ENCODE measurements at places on chromosomes 5 and 9.

- no peak for DNase-seq
Measured at GRCh38 chr5:119454171-119454570, 1.9 kb downstream of the HSD17B4 start.

- no peak for DNase-seq
Measured at GRCh38 chr5:169001394-169001793, 299.5 kb downstream of the SLIT3 start.

DNA sequence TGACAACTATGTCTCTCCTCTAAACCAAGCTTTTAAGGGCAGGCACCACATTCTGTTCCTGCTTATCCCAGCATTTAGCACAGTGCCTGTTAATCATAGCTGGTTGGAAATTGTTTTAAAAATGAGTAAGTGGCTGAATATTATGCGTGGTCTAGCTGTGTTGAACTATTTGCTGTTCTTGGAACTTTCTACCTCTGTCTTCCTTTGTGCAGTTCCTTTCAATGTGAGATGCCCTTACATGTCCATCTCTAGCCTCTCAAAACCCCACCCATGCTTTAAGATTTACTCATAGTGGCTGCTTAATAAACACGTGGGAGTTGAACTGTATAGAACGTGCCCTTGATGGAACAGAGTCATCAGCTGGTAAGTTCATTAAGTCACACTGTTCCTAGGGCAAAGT is 34.5 kb downstream of the C9orf57 start:
- no peak for DNase-seq

DNA sequence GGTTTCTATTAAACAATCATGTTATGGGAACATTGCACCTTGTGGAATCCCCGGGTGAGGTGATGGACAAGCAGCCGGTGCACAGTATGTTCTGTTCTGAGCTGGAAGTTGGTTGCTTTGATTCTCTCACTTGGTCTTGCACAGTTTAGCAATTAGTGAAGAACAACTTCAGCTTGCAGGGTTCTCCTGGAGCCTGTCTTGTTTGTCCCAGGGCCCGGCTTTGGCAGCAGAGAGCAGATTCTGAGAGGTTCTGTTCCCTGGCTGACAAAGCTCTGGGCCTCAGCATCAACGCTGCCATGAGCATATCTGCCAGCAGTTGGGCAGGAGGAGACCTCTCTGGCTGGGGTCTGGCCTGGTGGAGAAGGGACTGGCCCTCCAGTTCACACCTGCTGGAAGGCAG is 16.9 kb downstream of the GADD45G start:
- no peak for DNase-seq

DNA sequence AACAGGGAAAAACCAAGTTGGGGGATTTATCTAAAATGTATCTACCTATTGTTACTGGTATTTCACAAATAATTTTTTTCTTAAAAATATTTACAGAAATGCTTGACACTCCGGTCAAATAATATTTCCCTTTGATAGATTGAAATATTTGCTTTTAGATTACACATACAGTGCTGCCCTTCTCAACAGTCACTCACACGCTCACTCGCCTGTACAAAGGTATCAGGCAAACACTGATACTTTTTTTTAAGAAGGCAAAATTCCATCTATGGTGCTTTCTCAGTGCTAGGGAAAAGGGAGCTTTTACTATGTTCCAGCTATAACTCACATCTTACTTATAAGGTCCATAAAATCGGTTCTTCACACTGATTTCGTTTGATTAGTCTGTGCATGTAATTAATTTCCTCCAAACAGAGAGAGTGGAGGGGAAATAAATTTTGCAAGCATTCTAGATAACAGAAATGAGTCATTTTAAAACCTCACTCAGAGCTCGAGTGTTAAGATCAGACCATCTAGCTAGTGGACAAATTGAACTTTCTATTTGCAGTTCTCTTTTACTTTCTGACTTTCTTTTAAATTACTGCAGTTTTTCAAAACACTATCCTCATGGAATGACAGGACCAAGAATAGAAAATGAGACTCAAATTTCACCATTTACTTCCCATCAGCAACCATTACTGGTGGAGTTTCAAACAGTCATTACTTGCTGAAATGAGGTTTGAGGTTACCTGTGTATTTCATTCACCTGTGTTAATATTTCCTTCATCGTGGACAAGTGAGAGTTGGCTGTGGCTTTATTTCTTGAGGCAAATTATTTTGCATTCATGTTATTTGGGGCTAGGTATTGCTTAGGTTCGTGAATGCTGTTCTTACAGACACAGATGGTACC is 273.2 kb downstream of the RAB3C start:
- DNase-seq, result no peak

GRCh38 chr9:130746434-130747212 is 53.0 kb downstream of the EXOSC2 start:
- DNase-seq, result no peak

DNA sequence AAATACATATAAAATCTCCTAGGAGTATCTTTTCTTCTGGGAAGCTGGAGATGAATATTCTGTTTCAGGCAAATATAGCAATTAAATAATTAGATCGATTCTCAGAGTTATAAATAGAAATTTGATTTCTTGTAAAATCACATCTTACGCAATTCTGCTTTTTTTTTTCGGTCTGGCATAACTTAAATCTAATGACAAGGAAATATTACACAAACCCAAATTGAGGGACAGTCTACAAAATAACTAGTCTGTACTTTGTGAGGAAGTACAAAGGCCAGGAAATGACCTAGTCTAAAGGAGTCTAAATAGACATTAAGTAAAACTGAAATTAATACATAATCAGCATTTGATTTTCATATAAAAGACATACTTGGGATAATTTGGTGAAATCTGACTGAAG is 133.3 kb downstream of the KIAA0825 start:
- no peak for DNase-seq

DNA sequence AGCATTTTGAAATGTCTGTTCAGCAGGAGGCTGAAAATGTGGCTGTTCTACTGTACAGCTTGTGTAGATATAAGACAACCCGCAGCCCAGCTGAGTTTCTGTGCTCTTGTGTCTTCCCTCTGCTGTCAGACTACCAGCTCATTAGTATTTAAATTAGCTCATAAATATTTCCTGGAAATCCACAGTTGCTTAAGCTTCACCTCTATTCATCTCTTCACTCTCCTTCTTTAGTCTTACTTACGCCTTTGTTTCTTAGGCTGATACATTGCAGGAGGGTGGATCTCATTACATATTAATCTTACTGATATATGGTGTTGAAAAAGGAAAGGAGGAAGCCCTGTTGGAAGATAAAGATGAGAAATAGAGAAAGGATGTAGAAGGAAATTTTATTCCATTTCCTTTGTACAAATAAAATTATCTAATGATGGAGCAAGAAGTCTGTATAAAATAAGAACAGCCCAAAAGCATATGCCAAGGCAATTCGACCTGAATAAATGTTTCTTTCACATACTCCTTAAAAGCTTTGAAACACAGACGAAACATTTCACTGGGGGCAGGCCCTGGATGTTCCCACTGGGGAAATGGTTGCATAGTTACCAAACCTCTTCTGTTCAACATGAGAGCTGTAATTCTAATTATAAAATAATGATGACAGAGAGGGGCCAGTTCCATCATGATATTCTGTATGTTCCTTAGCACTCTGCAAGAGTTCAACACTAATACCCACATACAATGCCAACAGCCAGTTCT is 111.8 kb upstream of the APC start:
- DNase-seq, result no peak

GRCh38 chr5:43193181-43193893 is 1.3 kb downstream of the NIM1K start:
- no peak for DNase-seq

DNA sequence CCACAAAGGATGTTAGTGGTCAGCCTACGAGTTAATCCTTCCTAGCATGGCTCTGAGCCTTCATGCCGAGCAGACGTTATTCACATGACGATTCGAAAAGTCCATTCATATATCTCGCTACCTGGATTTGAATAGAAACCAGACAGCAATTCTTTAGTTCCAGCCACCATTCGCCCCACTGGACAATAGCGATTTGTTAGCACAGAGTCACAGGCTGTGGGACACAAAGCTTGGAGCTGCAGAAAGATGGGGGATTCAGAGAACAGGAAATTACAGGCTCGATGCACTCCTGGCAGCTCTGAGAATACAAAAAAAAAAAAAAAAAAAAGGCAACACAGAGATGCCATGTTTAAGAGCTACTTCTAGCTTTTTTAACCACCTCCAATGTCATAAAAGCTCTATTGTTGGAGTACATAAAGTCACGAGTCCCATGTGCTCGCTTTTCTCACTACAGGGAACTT is 110.7 kb downstream of the NR6A1 start:
- no peak for DNase-seq

DNA sequence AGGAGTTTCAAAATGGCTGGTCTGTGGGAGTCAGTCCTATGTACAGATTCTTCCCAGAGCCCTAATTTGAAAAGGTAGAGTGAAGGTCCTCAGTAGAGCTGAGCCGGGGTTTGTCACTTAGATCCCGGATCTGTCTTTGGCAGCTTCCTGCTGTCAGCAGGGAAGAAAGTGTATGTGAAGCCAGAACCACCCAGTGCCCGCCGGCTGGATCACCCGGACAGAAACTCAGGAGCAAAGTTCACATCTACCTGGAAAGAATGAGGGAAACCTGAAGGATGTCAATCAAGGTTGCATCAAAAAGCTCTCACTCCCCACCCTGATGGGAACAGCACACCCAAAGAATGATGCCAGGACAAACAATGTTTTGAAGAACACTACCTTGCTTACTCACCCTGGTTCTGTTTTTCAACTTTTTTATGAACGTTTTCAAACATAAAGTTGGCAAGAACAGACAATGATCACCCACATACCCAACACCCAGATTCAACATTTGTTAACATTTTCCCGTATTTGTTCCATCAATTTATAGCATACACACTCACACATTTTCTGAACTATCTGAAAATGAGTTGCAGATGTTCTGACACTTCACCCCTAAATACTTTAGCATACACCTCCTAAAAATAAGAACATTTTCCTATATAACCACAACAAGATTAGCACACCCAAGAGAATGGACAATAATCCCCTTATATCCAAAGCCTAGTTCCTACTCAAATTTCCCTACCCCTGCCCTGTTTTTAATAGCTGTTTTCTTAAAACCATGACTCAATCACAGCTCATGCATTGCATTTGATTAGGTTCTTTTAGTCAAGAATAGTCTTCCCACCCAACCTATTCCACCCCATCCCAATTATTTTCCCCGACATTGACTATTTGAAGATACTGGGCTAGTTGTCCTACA is 133.9 kb downstream of the LHFPL2 start:
- DNase-seq, result no peak

DNA sequence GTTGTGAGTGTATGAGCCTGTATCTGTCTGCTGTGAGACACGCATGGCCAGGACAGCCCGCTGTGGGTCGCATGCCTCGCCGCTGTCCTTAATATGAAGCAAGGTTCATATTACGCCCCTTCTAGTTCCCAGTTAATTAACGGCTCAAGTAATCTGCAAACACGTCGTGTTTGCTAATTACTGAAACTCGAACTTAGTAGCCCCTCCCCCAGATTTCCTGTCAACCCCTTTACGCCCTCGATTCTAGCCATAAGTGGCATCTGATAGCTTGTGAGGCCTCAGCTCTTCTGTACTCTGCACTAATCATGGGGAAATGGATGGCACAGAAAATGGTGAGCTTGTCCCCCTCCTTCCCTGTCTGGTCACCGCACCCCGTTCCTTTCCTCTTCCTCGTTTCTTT is 116.9 kb upstream of the OTULINL start:
- DNase-seq, result no peak

DNA sequence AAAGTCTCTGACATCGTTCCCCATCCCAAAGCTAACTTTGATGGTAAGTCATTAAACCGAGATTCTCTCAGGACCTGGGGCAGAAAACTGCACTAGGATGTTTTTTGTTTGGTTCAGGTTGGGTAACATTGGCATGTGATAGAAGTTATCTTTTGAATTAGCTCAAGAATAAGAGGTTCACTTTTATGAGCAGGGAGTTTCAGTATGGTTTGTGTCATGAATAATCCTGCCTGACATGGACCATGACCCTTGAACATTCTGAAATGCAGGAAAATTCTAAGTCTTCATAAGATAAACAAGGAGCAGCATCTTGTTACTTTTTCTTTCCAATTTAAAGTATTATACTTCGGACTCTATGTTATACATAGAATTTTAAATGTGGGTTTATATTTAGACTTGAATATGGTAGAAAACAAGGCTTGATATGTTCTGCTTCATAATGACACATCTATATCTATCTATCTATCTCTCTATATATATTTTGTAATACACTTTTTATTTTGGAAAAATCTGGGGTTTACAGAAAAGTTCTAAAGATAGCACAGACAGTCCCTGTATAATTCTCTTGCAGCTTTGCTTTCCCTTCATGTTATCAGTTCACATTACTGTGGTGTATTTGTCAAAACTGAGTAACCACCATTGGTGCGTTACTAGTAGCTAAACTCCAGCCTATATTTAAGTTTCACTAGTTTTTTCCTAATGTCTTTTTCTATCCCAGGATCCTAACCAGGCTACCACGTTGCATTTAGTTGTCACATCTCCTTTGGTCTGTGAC is 102.7 kb upstream of the TAF11L2 start:
- no peak for DNase-seq

GRCh38 chr9:22175972-22176545 is 167.0 kb upstream of the CDKN2B start:
- no peak for DNase-seq
